ENCODE measurements at places on chromosomes 6 and 20. TPM values are rescaled to one million over a fixed set of nuclear protein-coding genes. Genes with fewer than 3 reads are reported as not detected.

The NFYA gene
- total RNA-seq: 43.6 TPM

The CRISP2 gene
- not detected for total RNA-seq

The PRR18 gene
- not detected for total RNA-seq

The BEND6 gene
- 3.8 TPM for total RNA-seq

Measured in uterus (tissue), 4 donors.